Mammary microvascular endothelial cell (primary cell): ENCODE measurements at places on chromosomes 7 and 10. TPM values are rescaled to one million over a fixed set of nuclear protein-coding genes. Genes with fewer than 3 reads are reported as not detected.

Gene PAX2
- total RNA-seq: not detected in 2 replicates

Gene RBP3
- total RNA-seq: not detected in 2 replicates

Gene FAM13C
- 0.20 and 0.73 TPM in 2 replicates for total RNA-seq

Gene SLC16A12
- not detected in 2 replicates for total RNA-seq

Gene ANXA8L1
- total RNA-seq: not detected in 2 replicates

Gene EMX2
- not detected in 2 replicates for total RNA-seq

Gene FAM237B
- total RNA-seq: not detected in 2 replicates

Gene APBB1IP
- total RNA-seq: not detected in 2 replicates

Gene NUTM2D
- 1.9 and 4.1 TPM in 2 replicates for total RNA-seq

Gene CLCN1
- not detected in 2 replicates for total RNA-seq

Gene MLXIPL
- total RNA-seq: not detected in 2 replicates

Gene GSTO2
- 0.30 and 0.33 TPM in 2 replicates for total RNA-seq
